Suppressor macrophage treated with lipopolysaccharide for 1 hour (primary cell): ENCODE measurements at places on chromosomes 6 and 20.

DNA sequence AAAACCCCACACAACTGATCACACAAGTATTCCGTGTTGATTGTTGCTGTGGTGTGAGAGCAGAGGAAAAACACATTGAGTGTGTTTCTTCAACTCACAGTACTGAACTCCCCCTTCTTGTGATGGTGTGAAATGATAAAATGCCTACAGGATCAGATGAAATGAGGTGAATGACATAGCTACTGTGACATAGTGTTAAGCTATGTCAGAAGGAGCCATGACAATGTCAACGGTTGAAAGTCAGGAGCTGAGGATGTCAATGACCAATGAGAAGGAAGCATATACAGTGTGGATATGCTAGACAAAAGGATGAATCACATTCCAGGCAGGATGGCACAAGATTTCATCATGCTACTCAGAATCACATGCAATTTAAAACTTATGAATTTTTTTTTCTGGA, 38.8 kb downstream of the WASF1 start:
- peak; percentile 3 for DNase-seq

DNA sequence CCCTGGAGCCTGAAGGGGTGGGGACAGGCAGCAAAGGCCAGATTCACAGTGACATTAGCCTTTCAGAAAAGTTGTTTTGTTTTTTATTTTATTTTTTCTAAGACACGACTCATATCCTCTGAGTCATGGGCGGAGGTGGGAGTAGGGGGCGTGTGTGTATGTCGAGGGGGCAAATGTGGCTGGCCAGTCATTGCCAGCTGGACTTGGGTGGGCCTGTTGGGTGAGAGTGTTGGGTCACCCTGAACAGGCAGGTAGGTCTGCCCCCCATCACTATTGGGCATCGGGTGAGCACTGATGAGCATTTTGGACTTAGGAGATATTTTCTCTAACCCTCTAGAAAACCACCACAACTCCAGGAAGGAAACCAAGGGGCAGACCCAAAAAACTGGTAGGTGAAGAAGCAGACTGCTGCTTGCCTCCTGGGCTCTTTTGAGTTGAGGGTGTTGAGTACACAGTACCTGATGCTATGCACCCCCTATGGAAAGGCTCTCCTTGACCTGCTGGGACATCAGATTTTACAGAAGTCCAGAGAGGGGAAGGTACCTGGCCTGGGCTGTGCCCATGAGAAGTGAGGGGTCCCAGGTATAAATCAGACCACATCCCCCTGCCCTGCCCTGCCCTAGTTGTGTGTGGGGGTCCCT, 5.6 kb downstream of the SMIM29 start:
- peak; percentile 58 for DNase-seq

GRCh38 chr20:11246251-11246775, 572.5 kb upstream of the JAG1 start:
- DNase-seq = no peak

DNA sequence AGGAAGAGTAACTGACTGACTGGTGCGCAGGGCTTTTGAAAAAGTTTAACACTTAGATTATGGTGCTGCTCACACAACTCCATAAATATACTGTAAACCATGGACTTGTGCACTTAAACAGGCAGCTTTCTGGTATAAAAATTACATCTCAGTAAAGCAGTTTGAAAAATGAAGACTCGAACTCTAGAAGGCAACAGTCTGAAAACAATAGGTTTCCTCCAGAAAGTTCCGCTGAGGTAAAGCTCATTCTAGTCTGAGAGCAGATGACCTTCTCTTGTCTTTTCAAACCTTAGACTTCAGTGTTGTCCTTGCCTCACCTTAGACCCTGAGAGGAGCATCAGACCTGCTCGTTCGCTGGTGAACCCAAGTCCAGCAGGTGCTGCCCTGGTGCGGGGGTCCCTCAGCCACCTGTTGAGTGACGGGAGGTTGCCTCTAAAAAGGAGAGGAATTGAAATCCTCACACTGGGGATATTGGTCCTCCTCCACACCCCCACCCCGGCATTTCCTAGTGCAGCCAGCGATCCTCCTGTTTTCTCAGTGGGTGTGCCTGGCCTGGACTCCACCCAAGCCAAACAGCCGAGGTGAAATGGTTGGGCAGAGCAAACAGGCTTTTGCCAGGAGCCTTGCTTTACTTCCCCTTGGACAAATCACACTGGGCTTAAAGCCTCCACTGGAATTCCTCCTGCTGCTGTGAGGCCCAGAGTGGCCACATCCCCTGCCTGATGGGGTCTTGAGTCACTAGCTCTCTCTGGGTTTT, 14.7 kb upstream of the PYGB start:
- DNase-seq = no peak

- no peak for DNase-seq
Measured at GRCh38 chr20:58645412-58645968, 5.6 kb upstream of the STX16 start.

DNA sequence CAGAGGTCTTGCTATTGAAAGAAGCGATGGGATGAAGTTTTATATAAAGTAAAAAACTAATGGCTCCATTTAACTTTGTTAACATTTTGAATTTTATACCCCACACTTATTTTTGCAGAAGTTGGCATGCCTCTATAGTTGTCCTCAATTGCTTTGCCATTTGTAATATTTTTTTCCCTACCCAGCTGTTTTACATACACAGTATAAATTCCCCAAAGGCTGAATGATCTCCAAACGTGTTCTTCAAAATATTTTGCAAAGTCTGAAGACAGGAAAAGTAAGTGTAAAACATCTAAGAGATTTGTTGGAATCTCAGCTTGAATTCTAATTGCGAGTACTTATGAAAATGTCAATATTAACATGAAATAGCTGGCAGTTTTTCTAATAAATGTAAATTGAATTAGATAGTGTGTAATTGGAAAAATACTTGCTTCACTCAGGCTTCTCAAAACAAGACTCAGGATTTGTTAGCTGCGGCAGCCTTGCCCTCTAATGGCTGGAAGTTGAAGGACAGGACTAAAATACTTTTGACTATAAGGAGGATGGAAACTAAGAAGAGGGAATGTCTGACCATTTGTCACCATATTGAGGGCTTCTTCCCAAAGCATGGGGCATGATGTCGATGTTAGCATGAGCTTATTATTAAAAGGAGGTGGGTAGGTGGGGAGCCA, 226.8 kb downstream of the UST start:
- DNase-seq = no peak

DNA sequence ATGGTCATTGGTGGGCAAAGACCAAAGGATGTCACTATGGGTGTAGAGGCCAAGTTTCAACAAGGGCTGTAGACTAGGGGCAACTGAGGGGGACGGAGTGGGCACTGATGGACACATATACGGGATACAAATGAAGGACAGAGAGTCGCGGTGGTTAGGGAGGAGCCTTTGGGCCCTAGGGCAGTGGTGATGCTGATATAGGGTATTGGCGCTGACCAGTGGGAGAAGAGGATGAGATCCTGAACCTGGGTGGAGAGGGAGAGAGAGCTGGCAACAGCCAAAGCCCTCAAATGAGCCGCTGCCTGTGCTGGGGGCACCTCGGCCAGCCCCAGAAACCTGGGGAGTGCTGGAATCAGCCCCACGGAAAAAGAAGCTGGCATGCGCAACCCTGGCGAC, 1.6 kb downstream of the CDH22 start:
- no peak for DNase-seq

DNA sequence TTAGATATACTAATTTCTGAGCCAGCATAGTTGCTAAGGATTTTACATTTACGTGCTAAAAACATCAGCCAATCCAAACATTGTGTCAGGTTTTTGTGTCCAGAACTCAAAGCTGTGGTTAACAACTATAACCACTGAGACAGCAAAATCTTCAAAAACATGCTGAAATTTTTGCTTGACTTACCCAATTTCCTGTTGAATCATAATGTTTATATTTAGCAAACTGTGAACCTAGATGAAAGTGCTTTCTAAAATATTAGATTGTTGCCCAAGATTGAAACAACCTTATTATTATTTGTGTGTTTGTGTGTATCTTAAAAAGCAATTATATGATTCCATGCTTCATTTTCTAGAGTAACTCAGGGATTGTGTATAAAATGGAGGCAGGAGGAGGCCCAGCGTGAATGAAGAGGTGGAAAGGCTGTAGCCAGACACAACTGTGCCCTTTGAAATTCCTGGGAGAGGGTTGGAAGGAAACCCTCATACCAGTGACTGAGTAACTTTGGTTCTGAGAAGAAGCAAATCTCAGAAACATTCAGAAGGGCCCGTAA, 48.0 kb downstream of the ARMC2 start:
- DNase-seq = peak; percentile 59

DNA sequence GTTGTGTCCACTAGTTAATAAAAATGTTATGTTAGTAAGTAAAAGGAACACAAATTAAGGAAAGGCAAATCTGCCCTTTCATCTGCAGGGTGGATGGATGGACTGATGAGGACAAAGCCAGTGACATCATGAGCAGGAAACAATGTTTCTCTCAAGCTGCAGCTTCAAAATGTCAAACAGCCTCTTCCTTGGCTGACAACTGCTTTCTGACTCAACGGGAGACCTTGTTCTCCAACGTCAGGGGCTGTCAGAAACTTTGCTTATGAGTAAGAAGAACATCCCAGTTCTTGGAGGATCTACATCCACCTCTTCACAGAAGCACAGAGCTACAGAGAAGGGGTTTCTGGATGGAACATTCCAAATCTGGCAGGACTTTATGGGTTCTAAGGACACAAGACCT, 6.0 kb downstream of the CST2 start:
- no peak for DNase-seq
